Stimulated activated CD4-positive, alpha-beta T cell treated with anti-CD3 and anti-CD28 coated beads, Interleukin-1b, Interleukin-23, amount 100 ng/mL, for 48 hours (primary cell): ENCODE measurements at places on chromosomes 11 and 22.
A peak's percentile ranks its signal among the peaks of the same experiment; 100 is the strongest.

DNA sequence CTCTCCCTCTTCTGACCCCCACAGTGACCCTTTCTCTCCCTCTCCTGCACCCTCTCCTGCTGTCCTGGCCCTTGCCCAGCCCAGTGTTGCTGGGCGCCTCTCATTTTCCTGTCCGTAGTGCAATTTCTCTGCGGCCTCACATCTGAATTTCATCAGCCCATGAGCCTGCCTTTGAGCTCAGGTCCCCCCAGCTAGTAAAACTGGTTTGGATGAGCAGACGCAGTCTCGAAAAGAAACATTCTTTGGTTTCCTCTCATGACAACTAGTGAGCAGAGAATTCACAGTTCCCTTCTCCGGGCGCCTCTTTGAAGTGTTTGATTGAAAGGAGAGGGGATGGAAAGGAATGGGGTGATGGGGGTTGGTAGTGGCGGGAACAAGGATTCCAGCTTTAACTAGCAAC, 126.0 kb upstream of the CADM1 start:
- no peak for DNase-seq

GRCh38 chr11:3170044-3170755, 5.1 kb upstream of the OSBPL5 start:
- DNase-seq, result no peak

DNA sequence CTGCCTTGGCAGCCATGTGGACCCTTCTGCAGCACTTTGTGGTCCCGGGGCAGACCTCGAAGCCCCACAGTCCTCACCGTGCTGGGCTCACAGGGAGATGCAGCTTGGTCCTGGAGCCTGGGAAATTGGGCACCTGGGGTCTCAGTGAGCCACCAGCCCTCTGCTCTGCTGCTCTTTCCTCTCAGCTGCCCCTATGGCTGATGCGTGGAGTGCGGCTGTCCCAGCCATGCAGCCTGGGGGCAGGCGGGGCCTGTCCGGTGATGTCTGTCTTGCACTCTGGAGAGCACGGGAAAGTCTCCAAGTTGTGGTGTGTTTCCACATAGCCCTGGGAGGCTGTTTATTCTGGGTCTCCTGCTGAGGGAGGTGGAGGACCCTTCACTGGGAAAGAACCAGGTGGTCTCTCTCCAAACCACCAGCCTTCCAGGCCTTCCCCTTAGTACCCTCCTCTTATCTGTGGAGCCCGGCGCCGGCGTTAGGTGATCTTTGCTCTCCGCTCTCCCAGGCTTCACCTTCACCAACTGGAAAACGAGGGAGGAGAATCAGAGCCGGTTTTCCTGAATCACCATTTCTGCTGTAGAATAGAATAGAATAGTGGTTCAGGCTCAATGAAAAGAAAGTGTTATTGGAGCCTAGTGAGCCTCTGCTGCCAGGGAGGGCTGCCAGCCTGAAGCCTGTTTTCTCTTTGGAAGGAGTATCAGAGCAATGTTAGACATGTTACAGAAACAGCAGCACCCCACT, 41.2 kb upstream of the GRAMD4 start:
- DNase-seq, result no peak

DNA sequence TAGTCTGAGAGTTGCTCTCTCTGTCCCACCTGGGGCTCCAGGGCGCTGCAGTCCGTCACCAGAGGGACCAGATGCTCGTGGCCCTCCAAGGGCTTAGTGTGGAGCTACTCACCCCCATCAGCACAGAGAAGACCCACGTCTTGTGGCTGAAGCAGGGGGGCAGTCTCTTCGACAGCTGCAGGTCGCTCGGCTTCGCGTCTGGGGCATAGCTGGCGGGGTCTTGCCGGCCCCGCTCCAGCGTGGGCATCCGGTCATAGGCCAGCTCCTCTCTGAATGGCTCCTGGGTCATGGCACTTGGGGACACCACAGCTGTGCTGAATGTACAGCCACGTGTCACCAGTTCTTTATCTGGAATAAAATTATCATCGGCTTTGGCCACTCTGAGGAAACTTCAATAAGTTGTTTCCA, 608 bp downstream of the MLC1 start:
- DNase-seq, result no peak

- peak; percentile 50 for DNase-seq
Observed at GRCh38 chr11:102420547-102420946, 32.0 kb downstream of the TMEM123 start.

GRCh38 chr11:107928767-107929507, 689 bp downstream of the RAB39A start:
- DNase-seq, result no peak

DNA sequence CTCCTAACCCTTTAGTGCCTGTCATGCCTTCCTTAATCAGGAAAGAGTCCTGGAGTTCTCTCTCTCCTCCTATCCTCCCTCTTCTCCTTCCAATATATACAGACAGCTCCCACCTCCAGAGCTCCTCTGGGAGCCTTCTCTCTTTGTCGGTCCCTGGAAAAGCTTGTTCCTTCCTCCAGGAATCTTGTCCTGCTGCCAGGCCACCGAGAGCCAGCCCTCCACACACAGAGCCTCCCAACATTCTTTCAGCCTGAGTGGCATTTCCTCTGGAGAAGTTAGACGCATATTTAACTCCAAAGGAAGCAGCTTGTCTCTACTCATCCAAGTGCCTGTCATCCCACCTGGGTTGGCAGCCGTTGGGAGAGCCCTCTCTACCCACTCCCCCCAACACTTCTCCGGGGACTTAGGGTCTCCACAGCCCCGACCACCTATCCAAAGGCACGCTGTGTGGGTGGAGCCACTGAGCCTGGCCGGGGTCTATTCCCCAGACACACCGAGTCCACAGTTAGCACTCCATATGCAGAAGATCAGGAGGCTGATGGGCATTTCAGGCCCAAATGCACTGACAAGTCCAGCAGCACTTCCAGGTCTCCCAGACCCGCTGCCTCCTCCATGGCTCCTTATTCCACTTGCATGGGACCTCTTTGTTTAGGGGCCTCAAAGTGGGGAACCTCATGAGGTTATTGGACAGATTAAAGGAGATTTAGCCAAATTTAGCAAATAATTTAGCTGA, 31.1 kb downstream of the DKK3 start:
- no peak for DNase-seq

DNA sequence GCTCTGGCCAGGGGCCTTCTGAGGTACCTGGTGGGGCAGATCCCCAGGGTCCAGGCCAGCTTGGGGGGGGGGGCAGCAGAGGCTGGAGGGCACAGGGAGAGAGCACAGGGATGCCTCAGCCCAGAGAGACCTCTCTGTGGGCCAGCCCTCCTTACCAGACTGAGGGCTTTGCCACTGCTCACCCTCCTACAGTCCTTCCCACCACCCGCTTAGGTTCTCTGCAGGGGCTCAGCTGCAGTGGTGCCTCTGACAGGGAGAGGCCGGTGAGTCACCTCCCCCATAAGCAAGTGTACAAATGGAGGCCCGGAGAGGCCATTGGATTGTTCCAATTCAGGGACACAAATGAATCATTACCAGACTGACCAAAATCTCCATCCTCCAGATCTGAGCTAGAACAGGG, 68.1 kb upstream of the LMO1 start:
- DNase-seq, result no peak

- DNase-seq, result no peak
Observed at GRCh38 chr11:35261197-35261596, 122.2 kb downstream of the CD44 start.

GRCh38 chr22:38273135-38273826, 471 bp upstream of the TMEM184B start:
- no peak for DNase-seq

DNA sequence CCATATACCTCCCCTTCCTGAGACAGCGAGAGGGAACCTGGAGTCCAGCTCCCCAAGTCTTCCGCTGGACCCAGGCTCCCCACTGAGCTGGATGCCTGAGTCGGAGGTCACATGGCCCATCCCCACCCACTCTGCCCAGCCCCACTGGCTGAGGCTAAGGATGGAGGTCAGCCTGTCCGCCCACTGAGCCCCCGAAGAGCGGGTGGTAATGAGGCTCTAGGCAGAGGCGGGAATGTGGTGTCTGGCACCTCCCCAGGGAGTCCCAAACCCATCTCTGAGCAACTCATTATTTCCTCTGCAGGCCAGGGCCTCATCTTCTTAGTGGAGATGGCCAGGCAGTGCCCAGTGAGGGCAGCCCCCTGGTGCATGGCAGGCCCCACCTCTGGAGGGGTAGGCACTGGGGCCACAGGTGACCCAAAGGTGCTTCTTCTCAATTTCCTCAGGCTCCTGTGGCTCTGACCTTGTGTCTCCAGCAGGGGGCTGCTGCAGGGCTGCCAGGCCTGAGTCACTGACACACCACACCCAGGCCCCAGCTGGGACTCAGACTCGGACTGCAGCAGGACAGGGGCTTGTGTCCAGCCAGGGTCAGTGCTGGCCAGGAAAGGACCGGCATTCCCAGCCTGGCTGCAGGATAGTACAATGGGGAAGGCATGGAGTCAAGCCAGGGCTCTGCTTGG, 10.2 kb upstream of the PDE2A start:
- DNase-seq, result peak; percentile 50

DNA sequence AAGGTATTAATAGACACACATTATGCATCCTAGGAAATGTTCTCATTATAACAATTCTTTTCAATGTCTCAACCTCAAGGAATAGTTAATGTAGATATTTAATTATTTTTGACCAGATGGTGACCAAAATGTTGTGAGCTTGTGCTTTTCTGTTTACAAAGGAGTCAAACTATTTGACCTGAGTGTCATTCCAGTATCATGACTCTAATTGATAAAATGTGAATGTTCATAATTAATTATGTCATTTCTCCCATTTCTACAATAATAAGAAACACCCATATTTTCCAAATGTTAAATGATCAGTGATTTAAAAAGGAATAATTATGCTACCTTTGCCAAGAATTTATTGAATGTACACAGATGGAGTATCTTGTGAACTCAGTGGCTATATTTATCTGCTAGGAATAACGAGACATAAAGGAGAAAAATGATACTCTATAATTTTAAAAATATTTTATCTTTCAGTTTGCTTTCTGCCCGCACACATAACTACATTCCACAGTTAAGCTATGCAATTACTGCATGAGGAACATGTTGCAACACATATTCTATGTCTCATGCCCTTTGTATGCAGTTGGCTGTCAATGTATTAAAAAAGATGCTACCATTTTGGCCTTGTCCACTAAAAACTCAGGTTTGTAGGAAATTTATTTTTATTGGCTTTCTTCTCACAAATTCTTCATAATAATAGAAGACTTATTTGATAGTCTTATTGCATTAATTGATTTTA, 376.7 kb upstream of the CCDC179 start:
- DNase-seq, result no peak

DNA sequence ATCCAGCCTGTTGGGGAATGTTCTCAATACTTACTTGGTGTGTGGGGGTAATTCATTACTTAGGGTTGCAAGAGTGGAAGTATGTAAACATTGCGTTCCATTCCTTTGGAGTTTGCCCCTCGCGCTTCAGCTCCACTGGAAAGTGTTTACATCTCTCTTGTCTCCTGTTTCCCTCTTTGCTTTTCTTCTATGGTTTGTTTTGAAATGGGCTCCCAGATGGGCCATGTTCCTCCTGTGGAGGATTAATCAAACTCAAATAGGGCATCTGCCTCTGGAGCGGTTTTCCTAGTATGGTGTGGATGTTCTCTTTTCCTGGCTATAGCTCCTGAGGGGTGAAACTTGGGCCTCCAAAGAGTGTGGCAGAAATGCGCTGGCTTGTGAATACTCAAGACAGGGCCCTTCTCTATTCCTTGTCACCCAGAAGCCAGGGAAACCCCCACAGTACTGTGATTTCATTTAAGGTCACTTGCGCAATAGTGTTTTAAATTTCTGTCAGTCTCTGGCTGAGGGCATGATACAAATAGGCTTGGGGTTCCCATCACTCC, 51.9 kb downstream of the CD44 start:
- DNase-seq, result no peak

DNA sequence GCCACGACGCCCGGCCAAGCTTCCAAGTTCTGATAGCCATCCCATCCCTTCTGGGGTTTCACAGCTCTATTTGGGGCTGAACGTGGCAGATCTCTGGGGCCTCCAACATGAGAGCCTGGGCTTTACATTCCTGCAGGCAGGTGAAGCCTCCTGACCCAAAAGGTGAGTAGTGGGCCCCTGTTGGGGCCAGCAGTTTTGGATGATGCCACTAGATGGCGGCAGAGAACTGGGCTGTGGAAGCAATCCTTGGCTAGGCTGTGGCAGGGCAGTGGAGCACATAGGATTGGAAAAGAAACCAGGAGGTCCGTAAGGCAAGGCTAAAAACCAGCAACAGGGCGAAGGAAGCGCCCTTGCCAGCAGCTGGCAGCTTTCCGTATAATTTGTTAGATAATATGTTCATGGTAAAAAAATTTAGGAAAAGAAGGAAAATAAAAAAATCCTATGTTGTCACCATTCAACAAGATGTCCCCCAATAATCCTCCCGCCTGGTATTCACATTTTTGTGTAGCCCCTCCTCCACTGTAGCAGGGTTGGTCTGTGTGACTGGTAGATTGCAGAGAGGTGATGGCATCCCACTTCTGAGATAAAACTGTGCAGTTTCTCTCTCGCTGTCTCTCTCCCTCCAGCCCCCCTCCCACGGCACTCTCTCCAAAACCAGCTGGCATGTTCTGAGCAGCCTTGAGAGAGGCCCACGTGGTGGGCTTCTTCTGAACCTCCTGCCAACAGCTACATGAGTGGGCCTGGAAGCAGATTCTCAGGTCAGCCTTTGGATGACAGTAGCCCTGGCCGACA, 43.6 kb upstream of the OR4B1 start:
- DNase-seq, result peak; percentile 67

GRCh38 chr22:19543970-19544708, 19.9 kb upstream of the CLDN5 start:
- no peak for DNase-seq

DNA sequence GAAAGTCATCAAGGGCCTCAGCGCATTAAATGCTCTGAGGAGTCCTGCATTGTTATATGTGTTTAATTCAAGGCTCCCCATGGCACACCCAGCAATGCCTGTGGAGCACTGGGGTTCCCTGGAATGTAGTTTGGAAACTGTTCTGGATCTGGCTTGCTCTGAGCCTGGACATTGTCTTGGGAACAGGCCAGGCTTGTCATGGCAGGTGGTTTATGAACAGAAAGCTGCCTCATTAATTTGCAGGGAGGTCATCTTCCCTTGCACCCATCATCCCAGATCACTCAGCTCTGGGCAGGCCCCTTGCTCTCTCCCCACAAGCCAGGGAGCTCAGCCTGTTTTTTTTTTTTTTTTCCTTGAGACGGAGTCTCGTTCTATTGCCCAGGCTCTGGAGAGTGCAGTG, 32.9 kb downstream of the RPS6KA4 start:
- DNase-seq, result no peak
